ENCODE measurements at places on chromosomes 16 and 17. TPM values are rescaled to one million over a fixed set of nuclear protein-coding genes. Genes with fewer than 3 reads are reported as not detected.
A peak's percentile ranks its signal among the peaks of the same experiment; 100 is the strongest.

GRCh38 chr16:84916850-84917249, 94.5 kb downstream of the ZDHHC7 start:
- H3K4me3 ChIP-seq, result no peak overlapping the region
- H3K36me3 ChIP-seq, result no peaks in the 10 kb centered on the region
- DNase-seq, result no peak
- no peaks in the 10 kb centered on the region for H3K27me3 ChIP-seq
- H3K27ac ChIP-seq, result no peak overlapping the region
- H3K4me1 ChIP-seq, result peaks cover 8% of the 10 kb centered on the region

- no peaks in the 10 kb centered on the region for H3K36me3 ChIP-seq
- no peak for DNase-seq
- no peak overlapping the region for H3K4me3 ChIP-seq
- H3K4me1 ChIP-seq, result no peaks in the 10 kb centered on the region
- H3K27ac ChIP-seq, result no peak overlapping the region
Observed at GRCh38 chr17:59496178-59496577, 69.2 kb upstream of the DHX40 start.

- DNase-seq, result peak; percentile 72
- H3K4me1 ChIP-seq, result peaks cover 2% of the 10 kb centered on the region
- no peaks in the 10 kb centered on the region for H3K27me3 ChIP-seq
- H3K36me3 ChIP-seq, result no peaks in the 10 kb centered on the region
- H3K27ac ChIP-seq, result no peak overlapping the region
Observed at GRCh38 chr17:4565209-4566141, 5.1 kb upstream of the GGT6 start.

GRCh38 chr17:66836063-66837005, 1.4 kb downstream of the CACNG5 start:
- no peaks in the 10 kb centered on the region for H3K27me3 ChIP-seq
- no peak overlapping the region for H3K27ac ChIP-seq
- no peaks in the 10 kb centered on the region for H3K36me3 ChIP-seq
- H3K4me3 ChIP-seq, result no peak overlapping the region
- DNase-seq, result no peak
- H3K4me1 ChIP-seq, result no peaks in the 10 kb centered on the region

MMP28 gene
- total RNA-seq, result 3.5 TPM

TP53TG3C gene
- total RNA-seq, result not detected

KDM8 gene
- 3.8 TPM for total RNA-seq

DNA sequence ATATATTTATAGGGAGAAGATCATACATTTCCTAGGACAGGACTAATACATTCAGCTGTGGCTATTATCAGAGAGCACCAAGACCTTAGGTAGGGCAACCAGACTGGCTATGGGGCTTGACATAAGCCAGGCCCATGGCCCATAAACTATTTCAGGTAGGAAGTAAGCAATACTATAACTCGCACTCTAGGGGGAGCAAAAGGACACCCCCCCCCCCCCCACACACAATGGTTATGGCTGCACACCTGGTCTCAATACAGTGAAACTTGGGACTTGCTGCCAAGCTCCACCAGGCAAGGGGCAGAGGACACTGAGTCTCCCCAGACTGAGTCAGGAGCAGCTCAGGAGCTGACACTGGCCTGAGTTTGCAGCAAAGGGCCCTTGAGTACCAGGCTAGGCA, 348.9 kb upstream of the ASIC2 start:
- no peak for DNase-seq
- H3K27me3 ChIP-seq, result no peaks in the 10 kb centered on the region
- no peak overlapping the region for H3K27ac ChIP-seq
- H3K4me3 ChIP-seq, result no peak overlapping the region
- no peaks in the 10 kb centered on the region for H3K36me3 ChIP-seq

Data from ovary (tissue), 10 donors.